Cardiac muscle cell (in vitro differentiated cells and primary cell): ENCODE measurements at places on chromosomes 6 and 20.

- no peak for DNase-seq
Measured at GRCh38 chr6:6582131-6582530, 6.4 kb upstream of the LY86 start.

DNA sequence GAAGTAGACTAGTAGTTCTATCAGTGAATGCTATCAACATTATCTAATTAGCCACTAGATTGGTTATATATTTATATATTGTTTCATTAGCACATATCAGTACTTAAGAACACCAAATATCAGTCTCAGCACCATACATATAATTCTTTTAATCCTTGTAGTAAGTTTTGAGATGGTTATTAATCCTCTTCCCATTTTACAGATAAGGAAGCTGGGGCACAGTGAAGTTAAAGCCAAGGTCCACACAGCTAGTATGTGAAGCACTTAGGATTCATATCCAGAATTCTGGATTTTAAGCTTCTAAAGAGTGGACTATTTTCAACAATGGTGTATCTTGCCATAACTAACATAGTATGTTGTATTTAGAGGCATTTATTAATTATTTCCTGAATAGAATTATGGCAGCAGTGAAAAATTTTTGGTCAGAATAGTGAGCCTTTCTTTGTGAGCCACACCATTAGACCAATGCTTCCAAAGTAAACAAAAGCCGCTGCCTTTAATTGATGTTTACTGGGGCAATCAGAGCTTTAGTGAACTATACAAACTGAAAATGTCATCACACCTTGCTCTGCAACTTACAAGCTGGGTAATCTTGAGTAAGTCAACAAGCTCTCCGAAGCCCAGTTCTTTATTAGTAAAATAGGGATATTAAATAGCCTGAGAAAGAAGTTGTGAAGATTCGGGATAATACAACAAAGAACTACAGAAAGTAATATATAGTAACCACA lies 41.9 kb upstream of the HBS1L start:
- DNase-seq, result no peak

- DNase-seq, result no peak
Measured at GRCh38 chr20:2169456-2170088, 67.9 kb downstream of the STK35 start.

GRCh38 chr6:34143884-34144580 lies 1.9 kb downstream of the GRM4 start:
- DNase-seq, result peak; percentile 81

DNA sequence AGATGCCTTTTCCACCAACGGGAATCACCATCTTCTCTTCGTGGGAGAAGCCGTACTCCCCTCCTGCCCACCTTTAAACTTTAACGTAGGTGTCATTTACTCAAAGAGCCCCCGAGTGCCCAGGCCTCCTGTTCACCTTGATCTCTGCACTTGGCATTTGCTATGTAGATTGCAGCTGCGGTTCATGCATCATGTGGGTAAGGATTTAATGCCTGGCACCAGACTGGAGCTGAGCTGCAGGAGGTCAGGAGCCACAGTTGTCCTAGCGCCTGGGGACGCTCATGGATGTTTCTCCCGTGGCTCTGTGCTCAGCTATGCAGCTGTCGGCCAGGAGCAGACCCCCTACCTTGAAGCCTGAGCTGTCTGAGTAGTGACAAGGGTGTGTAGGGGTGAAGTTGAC lies 133.7 kb downstream of the CDH4 start:
- DNase-seq, result no peak

GRCh38 chr6:114364301-114364700 lies 21.5 kb upstream of the HS3ST5 start:
- peak; percentile 11 for DNase-seq

- no peak for DNase-seq
Measured at GRCh38 chr20:57065646-57066045, 200.8 kb downstream of the BMP7 start.
